NCI-H460 (cell line): ENCODE measurements at places on chromosomes 6 and 20. TPM values are rescaled to one million over a fixed set of nuclear protein-coding genes. Genes with fewer than 3 reads are reported as not detected.

The HLA-G gene
- not detected in 2 replicates for total RNA-seq

The PPP1R16B gene
- total RNA-seq, result 0.02 TPM in 1 of 2 replicates, not detected in the other

The PCK1 gene
- 0.23 and 0.32 TPM in 2 replicates for total RNA-seq

The PACRG gene
- 0.15 TPM in 1 of 2 replicates, not detected in the other for total RNA-seq

- no peak for DNase-seq
These were observed 32.5 kb downstream of the SUN5 start for GRCh38 chr20:32971703-32972161.

DNA sequence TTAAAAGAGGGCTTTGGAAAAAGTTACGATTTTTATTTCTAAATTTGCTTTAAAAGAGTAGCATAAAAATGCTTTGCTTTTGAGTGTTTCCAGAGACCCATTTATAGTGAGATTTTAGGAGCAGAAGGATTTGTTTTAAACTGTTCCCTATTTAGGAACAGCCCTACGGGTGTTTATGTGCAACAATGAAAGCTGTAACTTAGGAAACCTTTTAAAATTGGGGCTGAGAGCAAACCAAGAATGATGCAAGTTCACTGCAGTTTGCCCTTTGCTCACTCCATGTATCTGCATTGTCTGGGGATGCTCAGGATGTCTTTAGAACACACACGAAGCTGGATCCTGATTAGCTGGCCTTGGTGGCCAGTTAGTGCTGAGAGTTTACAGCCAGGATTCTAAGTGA lies 40.9 kb downstream of the GHRH start:
- DNase-seq, result no peak

DNA sequence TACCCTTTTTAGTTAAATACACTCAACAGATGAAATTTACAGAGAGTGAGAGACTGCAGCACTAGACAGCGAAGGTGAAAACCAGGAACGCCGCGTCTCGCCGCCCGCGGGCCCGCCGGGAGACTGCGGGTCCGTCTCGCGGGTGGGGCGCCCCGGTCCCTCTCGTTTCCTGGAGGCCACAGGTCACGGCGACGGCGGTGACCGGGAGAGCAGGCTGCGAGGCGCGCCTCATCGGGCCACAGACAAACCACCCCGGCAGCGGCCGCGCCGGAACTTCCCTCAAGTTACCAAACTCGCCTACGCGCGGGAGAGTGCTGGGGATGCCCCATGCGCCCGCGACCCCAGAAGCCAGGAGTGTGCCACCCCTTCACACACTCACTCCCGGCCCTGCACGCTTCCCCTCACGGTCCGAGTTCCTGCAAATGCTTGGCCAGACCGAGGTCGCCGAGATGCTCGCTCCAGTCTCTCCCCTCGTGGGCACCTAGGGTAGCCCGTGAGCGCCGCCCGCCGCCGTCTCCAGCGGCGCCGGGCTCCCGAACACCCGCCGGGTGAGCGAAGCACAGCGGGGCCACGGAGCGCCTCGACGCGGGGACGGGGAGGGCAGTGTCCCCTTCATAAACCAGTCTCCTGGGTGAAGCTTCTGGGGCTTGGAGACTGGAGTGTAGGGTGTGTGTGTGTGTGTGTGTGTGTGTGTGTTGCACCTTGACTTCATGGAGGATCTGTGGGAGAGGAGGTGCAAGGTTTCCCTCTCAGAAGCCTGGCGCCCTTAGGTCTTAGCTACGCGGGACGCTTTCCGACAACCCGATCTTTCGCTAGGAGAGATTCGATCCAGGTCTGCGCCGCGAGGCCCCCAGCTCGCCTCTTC lies 1.4 kb downstream of the BACH2 start:
- no peak for DNase-seq

DNA sequence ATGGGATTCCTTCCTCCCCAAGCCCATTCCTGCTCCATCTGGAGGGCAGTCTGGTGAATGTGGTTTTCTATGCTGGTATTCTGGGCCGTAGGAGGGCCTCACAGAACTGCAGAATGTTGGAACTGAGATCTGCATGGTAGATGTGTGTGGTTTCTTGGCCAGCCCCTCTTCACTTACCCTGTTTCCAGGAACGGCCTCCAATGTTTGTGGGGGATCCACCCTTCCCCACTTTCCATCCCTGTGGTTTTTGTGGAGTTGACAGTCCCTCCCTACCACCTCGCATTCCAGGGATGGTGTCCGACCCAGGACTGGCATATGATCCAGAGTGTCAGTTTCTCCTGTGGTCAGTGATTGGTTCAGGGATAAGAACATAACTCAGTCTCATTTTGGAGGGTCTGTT lies 26.7 kb upstream of the TMEM14A start:
- no peak for DNase-seq

- no peak for DNase-seq
These were observed 34.5 kb upstream of the CDKN1A start for GRCh38 chr6:36643977-36644376.

GRCh38 chr6:38988736-38989449 lies 59.7 kb upstream of the GLP1R start:
- no peak for DNase-seq
